ENCODE measurements at places on chromosomes 2 and 18. TPM values are rescaled to one million over a fixed set of nuclear protein-coding genes. Genes with fewer than 3 reads are reported as not detected.

- no peak for DNase-seq
Observed at GRCh38 chr2:204669382-204669781, 124.1 kb downstream of the PARD3B start.

DNA sequence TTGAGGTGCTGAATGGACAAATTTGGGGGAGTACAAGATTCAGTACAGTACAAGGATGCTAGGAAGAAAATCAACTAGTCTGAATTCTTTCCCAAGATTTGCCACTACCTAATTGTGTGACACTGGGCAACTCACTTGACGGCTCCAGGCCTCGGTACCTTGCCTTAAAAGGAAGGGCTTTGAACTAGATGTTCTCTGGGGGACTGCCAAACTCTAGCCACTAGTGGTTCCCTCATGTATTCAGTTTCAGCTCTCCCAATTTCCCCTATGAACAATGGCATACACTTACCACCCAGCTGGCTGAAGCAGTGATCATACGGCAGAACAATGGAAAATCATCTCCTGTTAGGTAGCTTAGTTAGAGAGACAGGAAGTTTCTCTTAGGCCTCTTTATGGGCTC lies 73.4 kb downstream of the VWC2L start:
- no peak for DNase-seq

The RPRM gene
- not detected for polyA plus RNA-seq

The CDK15 gene
- polyA plus RNA-seq: 2.3 TPM

The BCL2 gene
- polyA plus RNA-seq: 1.5 TPM

The MBOAT2 gene
- 44.8 TPM for polyA plus RNA-seq

GRCh38 chr2:238418196-238418998 lies 8.3 kb upstream of the ASB1 start:
- no peak for DNase-seq

GRCh38 chr18:32371384-32371783 lies 99.3 kb downstream of the GAREM1 start:
- no peak for DNase-seq

DNA sequence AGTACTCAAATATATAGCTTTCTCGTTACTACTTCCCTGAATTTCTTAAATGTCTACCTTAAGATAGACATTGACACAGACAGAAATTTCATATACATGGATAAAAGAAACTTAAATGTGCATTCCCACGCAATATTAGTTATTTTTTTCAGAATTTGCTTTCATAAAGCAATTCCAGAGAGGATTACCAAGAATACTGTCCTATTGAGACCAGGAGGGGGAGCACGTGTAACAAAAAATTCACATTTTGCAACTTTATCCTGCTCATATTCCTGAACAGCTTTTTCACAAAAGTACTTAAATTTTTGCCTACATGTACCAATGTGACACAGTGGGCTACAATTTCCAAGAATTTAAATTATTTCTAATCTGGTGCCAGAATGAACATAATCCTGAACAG lies 30.7 kb upstream of the ERCC3 start:
- DNase-seq: peak; percentile 77

DNA sequence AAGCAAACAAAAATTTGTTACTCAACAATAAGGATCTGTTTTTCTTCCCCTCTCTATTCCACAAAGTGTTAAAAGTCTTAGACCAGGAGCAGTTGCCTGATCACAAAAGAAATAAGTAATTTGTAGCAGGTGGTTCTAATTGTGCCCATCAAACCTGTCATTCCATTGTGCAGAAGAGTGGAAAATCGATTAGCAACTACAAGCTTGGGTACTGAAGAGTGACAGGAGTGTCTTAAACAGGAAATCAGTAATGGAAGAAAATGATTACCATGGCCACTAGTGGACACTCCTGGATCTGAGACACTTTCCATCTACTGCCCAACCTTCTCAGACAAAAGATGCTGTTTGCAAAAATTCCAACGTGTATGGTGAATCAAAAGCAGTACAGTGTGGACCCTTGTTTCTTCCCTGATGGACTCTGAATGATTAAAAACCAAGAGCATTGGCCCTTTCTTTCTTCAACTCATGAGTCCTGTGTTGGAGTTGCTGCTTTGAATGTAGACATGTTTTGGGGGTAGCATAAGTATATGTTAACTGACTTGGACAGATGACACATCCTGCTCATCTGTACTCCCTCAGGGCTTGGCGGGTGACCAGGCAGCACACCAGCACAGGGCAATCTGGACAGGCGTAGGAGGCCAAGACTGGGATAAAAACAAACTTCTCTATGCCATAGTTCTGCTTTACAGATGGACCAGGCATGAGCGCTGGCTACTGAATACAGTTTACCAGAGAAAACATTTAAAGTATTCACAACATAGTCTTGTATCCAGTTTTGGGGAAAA lies 51.9 kb downstream of the PLA2R1 start:
- no peak for DNase-seq

The SLC14A1 gene
- polyA plus RNA-seq: 8.0 TPM
